Esophagus squamous epithelium (tissue), 5 donors: ENCODE measurements at places on chromosomes 2 and 18.

GRCh38 chr2:29010946-29011345 lies 29.8 kb downstream of the TOGARAM2 start:
- DNase-seq, result no peak

DNA sequence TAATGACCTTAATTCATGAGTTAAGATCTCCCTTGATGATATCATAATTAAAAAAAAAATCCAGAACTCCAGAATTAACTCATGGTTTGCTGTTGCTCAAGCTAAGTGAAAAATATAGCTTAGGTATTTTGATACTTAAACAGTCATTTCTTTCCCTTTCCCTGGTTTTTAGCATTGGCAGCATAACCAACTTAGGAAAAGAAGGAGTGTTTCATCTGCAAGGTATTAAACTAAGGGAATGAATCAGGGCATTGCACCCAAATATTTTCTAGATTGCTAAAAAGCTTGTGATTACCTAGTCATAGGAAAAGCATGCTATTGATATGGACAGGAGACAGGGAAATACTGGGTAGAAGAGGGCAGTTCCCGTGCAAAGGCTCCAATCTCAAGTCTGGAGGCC lies 207.2 kb downstream of the LRP1B start:
- no peak for DNase-seq

- DNase-seq, result no peak
Measured at GRCh38 chr2:169077674-169078240, 8.4 kb downstream of the DHRS9 start.

DNA sequence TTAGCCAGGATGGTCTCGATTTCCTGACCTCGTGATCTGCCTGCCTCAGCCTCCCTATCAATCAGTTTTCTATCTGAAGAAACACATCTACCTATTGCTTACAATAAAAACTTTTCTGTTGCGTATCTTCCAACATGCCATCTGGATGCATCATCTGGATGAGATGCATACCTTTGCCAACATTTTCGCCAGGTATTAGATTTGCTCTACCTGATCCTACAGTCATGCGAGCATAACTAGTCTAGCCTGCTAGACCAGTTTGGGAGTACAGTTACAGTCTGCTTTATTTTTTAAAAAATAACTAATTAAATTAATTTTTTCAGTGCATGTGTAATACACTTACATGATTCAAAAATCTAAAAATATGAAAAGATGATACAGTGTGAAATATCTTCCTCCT lies 334.0 kb upstream of the MEX3C start:
- no peak for DNase-seq

- no peak for DNase-seq
Measured at GRCh38 chr2:48248251-48248933, 281.6 kb upstream of the STON1 start.

- no peak for DNase-seq
Measured at GRCh38 chr2:52192656-52193055, 1160.7 kb upstream of the NRXN1 start.

DNA sequence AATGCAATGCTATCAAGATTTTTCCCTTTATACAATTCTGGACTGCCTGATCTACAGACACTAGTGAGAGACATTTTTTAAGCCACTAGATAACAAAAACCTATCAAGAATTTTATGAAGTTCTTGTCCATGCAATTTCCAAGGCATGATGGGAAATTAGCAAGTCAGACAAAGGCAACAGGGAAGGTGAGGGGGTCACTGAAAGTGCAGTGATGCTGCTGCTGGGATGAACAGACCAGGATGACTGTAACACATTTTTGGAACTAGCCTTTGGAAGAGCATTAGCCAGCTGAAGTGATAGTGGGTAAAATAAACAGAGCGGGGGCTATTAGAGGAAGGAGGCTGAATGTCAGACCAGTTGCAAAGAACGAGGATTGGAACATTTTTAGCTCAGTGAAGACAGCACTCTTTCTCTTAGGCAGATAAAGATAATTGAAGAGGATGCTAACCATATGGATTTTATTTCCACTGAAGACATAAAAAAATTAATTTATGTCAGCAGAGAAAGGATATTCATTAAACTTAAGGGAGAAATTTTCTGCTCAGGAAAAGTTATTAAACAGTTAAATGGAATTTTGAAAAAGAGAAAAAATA lies 17.9 kb downstream of the NRXN1 start:
- DNase-seq, result no peak
